Stimulated activated CD8-positive, alpha-beta memory T cell treated with anti-CD3 and anti-CD28 coated beads, Interleukin-15, amount 100 ng/mL, for 1 hour (primary cell): ENCODE measurements at places on chromosomes 3 and 15.

DNA sequence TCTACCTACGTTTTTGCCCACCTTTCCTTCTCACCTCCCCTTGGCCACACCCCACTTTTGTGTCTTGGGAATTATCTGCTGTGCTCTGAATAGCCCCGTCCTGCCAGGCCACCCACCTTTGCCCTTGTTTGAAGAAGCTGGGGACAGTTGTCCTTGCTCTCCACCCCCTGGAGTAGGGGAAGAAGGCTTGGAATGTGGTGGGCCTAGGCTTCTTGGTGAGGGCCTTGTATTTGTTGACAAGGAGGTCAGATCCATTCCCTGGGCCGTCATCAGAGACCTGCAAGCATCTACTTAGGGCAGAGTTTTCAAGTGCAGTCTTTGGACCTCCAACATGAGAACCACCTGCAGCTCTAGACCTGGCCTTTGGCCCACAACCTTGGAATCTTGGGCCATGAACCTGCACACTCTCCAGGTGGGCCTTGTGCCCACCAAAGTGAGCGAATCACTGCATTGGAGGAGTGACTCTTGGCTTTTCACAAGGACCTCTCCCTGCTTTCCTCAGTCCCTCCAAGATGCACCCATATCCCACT lies 160.6 kb downstream of the APBA2 start:
- DNase-seq, result no peak

DNA sequence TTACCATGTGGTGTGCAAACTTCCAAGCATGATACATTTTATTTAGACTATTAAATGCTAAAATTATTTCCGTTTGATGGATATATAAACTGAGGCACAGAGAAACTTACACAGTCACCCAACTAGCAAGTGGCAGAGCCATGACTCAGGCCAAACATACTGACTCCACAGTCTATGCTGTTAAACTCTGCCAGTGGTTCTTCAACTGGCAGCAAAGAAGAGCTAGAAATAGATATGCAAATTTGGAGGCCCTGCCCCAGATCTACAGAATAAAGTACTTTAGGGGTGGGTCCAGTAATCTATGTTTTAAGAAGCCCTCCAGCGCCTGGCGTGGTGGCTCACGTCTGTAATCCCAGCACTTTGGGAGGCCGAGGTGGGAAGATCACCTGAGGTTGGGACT lies 400.0 kb downstream of the FOXP1 start:
- DNase-seq, result no peak

DNA sequence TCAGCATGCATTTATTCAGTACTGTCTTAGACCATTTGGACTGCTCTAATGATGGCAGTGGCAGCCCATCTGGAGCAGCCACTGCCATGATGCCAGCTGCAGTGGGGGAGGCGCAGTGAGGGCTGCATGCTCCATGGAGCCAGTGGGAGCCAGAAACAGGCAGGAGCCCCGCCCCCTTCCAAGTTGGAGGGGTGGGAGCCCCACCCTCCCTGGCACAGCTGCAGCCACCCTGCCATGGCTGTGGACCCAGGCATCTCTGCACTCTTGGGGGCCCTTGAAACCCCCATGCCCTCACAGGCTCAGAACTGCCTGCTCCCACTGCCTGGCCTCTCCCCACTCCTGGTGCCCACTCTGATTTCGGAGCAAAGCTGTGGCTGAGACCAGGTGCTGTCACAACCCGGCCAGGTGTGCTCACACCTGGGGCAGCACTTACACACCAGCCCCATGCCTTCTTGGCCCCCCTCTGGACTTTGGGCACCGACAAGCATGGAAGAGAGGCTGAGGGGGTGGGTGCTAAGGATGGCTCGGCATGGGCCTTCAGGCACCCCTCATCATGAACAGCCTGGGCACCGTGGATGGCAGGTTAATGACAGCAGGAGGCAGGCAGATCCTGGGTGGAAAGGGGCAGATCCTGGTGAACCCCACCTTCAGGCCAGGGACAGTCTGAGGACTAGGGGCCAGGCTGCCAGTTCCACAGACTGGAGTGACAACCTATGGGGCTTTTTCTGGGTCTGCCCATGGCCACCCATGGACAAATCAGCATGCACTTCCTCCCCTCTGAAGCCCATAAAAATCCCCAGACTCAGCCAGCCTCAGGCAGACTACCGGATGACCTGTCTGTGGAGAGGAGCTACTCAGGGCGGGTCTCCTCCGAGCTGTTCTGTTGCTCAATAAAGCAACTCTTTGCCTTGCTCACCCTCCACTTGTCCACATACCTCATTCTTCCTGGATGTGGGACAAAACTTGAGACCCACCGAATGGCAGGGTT lies 18.3 kb downstream of the TBC1D21 start:
- DNase-seq, result no peak

DNA sequence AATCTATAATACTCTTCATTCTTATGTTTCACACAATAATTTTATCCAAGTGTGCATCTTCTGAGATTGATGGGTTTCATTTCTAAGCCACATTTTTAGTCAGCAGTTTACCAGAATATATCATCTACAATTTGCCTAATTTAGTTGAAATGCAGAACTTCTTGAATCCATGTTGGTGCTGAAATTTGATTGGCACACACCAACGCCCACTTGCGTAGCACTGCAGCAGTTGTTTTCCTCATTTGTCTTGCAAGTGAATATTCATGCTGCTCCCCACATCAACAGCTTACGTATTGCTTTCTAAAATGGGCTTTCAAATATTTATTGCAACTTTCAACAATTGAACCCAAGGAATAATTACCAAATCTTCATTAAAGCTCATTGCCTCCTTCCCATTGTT lies 87.8 kb upstream of the CTDSPL start:
- DNase-seq, result no peak

DNA sequence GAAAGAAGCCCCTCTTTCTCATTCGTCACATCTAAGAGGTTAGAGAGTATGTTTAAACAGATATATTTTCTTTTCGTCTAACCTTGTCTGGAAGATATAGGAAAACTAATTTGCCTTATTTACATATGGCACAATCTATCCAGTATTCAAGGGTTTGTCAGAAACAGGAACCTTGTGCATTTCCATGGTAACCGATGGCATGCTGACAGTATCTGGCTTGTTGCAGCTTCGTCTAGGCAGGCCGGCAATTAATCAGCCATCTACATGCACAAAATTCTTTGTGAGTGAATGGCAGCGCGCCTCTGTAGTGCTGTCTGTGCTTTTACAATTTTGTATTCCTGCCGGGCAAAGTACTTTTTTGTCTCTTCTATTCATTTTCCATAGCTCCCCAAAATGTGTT lies 294.0 kb upstream of the SOX2 start:
- no peak for DNase-seq

DNA sequence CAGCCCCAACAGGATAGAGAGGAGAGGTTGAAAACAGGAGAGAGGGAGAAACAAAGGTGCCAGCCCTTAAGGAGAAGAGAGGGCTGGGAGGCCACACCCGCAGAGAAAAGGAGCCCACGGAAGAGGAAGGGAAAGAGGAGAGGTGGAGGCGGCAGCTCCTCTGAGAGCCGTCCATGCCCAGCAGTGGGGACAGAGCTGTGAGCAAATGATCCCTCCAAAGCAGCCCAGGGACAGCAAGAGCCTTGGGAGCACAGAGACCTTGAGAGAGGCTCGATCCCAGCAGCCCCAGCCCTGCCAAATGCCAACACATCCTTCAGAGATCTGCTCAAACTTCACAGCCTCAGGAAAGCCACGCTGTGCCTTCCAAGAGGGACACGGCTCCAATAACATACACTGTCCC lies 66.7 kb upstream of the CORO2B start:
- DNase-seq, result no peak
